ENCODE measurements at places on chromosomes 12 and 14.

GRCh38 chr12:56081393-56082347, 1.7 kb downstream of the ERBB3 start:
- DNase-seq = peak; percentile 66

DNA sequence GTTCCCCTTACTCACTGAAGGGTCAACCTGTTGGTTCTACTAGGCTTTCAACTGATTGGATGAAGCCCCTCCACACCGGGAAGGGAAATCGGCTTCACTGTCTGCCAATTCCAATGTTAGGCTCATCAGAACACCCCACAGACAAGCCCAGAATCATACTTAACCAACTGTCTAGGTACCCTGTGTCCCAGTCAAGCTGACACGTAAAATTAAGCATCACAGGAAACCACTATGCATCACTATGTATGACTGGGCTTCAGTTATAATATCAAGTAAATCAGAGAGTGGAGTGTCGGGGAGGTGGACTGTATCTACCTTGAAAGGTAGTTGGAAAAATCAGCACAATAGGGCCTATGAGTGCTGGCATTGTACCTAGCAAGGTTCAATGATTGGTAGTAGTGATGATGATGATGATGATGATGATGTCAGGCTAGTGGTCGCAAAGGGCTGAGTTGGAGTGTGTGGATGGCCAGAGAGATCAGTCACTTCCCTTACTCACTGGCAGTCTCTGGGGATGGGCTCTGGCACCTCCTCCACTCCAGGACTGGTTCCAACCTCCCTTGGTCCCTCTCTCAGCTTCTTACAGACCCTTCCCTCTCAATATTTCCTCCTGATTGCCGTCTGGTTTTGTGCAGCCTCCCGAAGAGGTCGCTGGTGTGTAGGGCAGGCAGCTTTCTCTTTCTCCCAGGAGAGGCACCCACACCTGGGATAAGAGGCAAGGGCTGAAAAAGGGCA, 3.3 kb upstream of the ATG101 start:
- DNase-seq = no peak

DNA sequence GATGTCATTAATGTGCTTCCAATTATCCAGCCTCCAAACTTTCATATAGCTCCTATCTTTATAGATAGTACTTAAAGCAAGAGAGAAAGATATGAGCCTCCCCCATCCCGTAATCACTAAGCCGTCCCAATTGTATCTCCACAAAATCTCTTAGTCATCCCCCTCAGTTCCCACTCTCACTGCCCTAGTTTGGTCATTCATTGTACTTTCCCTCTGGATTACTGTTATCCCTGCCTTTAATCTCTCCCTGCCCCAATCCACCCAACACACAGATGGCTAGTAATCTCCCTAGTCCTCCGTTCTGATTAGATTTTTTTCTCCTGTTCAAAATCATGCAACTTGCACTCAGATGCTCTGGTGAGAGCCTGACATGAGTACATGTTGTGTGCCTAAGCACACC, 5.4 kb upstream of the BCAT1 start:
- no peak for DNase-seq

GRCh38 chr12:2826721-2827515, 7.9 kb downstream of the NRIP2 start:
- no peak for DNase-seq

- no peak for DNase-seq
Observed at GRCh38 chr12:43114316-43114715, 437.7 kb downstream of the ADAMTS20 start.
